ENCODE measurements at places on chromosomes 2 and 18.
A peak's percentile ranks its signal among the peaks of the same experiment; 100 is the strongest.

DNA sequence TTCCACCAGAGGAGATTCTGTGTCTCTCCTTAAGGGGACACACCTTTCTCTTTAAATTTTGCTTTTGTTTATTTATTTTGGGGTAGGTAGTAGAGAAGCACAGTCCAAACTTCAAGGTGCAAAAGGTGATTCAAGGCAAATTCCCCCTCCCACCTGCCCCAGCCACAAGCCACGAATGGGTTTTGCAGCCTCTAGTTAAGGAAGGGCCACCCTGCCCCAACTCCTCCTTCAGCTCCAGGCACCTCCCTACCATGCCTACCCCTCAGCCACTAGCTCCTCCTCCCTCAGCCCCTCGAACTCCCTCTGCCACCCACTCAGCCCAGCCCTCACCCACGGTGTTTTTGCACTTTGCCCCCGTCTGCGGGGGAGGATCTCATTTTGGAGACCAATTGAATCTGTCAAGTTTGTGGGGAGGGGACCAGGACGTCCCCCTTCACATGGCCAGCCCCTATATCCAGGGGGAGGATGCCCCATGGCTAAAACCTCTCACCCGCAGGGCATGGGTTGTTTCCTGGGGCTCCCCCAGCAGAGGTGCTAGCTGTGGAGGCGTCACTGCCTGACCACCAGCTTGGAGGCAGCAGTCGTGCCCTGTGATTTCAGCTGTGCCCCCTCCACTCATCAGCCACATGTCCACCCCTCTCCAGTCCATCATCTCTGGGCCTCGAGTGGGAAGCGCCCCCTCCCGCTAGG is 4.5 kb downstream of the HAAO start:
- DNase-seq, result no peak

DNA sequence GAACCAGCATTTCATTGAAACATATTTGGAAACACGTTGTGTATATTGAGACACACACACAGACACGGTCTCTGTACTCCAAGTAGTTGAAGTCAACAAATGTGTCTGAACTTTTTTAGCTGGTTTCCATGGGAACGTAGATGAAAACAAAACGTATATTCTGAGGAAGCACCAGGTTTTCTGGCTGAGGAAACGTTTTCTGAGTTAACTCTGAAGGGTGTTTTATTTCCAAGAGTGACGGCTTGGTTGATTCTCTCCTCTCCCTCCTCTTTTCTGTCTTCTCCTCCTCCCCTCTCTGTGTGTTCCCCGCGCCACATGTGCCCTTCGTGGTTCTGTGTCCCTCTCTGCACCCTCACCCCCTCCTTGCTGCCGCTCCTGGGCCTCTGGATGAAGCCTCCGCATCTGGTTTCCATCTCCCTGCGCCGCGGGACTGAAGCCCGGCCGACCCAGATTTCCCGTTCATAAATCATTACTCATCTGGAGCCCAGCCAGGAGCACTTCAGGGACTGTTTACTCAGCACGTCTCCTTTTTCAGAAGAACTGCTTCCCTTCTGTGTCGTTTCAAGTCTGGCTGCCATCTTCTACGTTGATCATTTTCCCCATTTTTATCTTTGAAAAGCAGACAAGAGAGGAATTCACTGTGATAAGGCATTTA is 122.7 kb downstream of the COL6A3 start:
- DNase-seq, result peak; percentile 4

- DNase-seq, result no peak
Measured at GRCh38 chr2:105496271-105496670, 97.4 kb upstream of the FHL2 start.

- DNase-seq, result peak; percentile 16
Measured at GRCh38 chr18:62802523-62802922, 87.2 kb downstream of the PHLPP1 start.

DNA sequence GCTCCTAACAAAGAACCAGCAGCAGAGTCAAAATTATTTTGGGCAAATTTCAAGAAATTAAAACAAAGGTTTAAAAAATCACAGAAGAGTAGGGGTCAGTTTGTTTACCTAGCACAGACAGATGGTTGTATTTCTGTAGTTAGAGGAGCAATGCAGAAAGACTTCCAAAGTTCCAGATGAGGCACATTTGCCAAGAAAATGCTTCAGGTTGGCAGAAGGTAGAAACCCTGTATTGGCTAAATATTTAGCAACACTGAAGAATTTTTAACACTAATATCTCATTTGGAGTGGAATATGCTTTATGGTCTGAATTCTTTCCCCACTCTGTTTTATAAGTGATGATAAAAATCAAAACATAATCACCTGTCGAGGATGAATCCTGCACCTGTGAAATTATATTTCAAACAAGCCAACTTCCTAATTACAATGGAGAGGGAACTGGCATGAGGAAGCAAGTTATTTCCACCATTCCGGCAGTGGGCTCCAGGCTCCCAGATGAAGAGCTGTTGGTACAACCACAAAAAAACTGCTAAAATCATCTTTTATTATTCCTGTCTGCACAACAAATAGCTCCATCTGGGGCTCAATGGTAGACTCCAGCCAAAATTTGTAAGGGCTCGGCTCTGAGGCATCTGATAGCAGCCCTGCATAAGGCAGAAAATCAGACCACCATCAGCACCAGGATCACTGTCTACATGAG is 286.5 kb upstream of the REV1 start:
- no peak for DNase-seq

GRCh38 chr18:70453058-70453775 is 164.4 kb downstream of the SOCS6 start:
- no peak for DNase-seq

DNA sequence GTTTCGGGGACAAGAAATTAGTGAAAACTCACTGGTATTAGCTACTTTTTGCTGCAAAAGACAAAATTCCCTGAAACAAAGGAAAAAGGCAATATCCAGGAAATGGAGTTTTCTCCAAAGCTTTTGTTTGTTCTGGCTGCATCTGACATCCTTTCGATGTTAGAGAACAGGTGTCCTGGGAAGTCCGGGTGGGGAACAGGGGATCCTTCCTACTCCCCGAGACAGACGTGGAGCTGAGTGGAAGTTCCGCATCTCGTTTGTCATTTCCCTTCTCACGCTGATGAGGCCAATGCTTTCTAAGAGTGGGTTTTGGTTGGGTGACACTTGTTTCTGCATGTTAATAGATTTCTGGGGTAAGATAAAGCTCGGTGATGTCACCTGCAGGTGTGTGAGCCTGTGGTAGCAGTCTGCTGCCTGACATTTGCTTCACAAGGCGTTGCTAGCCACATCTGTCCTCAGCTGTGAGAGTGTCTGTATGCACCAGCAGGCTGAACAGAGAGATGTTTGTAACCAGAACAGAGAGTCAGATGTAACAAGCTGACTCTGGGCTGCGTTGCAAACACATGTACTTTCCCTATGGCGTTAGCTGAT is 125.9 kb downstream of the ACOXL start:
- peak; percentile 36 for DNase-seq

GRCh38 chr2:236317938-236318396 is 53.8 kb upstream of the ASB18 start:
- no peak for DNase-seq

DNA sequence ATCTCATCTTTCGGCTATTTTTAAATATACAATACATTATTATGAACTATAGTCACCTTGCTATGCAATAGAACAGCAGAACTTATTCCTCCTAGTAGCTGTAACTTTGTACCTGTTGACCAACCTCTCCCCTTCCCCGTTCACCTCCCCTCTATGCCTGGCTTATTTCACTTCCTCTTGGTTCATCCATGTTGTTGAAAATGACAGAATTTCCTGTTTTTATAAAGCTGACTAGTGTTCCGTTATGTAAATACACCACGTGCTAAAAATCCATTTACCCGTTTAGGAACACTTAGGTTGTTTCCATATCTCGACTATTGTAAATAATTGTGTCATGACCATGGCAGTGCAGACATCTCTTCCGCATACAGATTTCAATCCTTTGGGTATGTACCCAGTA is 10.3 kb downstream of the ALPI start:
- no peak for DNase-seq

DNA sequence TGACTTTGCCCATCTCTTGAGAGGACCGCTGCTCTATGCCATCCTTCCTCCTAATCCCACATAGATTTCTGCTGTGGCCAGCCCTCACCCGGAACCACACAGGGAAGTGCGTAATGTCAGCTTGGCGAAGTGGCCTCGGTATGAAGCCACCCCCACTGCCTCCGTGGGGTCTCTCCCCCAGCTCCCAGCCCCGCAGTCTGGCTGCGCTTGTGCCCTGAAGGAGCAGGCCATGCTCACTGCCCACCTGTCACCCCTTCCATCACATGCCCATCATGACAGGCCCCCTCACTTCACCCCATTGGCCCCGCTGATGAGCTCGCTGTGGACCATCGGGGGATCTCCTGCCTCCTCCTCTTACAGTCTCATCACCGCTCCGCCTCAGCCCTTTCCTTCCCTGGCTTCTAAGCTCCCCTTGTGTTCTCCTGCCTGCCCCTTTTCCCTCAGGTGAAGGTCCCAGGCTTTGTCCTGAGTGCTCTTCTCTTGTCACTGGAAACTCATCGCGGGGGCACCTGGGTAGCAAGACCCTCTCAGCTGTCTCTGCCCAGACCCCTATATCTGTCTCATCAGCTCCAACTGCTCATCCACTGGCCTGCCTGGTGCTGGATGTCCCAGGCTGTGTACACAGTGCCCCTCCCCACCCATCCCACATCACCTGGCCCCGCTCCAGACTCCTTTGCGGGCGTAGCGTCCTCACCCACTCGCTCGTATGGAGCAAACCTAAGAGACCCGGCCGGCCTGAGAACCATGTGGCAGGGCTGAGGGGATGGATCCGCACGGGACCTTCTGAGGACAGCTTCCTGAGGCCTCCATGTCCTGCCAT is 81.7 kb downstream of the GLI2 start:
- DNase-seq, result no peak

- DNase-seq, result no peak
Measured at GRCh38 chr2:50647381-50647780, 384.6 kb downstream of the NRXN1 start.

DNA sequence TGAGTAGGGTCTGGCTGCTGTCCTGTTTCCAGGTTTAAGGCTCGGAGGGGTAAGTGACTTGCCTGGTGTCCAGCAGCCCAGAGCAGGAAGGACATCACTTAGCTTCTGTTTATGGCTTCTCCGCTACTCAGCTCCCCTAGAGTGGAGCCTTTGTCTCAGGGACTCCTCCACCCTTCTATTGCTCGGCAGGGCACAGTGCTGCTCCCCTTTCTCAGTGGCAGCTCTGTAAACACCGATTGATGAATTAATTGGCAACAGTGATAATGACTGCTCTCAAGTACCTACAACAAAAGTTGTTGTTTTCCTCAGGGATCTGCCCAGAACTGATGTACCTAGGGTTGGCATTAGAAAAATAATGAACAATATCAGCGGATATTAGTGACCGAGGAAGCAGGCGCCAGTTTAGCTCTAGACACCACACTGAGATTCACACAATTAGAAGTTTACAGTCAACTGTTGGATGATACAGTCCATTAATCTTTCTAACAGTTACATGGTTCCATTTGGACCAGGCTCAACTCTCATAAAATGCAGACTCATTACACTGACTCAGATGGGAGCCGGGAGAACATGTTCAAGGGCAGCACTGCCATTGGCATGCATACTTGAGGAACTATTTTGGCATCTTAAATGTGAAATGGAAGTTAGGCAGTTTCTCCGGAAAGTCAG is 265.7 kb downstream of the MTX2 start:
- no peak for DNase-seq

DNA sequence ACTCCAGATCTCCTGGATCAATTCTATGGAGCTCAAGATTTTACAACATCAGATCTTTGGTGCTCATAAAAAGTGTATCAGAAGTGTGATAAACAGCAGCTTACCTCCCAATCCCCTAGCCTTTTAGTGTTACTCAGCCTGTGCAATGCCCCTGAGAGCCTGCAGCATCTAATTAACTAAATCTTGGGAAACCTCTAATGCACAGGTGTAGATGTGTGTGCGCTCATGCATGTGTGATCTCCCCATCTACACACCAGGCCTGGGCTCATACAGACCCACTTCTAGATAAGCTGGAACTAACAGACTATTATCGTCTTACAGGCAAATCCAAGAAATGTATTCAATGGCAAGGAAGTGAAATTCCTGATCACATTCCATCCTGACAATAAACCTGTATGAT is 7.5 kb downstream of the SUCLG1 start:
- no peak for DNase-seq

DNA sequence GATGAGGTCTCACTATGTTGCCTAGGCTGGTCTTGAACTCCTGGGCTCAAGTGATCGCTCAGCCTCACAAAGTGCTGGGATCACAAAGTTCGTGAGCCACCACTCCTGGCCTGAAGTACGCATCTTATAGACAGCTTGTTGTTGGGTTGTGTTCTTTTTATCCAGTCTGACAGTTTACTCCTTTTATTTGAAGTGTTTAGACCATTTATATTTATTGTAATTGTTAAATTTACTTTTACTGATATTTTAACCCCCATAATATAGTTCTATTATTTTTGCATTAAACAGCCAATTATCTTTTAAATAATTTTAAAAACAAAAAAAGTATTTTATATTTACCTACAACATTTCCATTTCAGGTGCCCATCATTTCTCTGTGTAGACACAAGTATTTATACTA is 303.0 kb upstream of the HDAC4 start:
- DNase-seq, result no peak
